HCEC 1CT (cell line): ENCODE measurements at places on chromosomes 5 and 9.

GRCh38 chr9:4097515-4097914, 202.4 kb downstream of the GLIS3 start:
- no peak for DNase-seq

- peak; percentile 78 for DNase-seq
These were observed 91.2 kb downstream of the RFX3 start for GRCh38 chr9:3434594-3434993.

DNA sequence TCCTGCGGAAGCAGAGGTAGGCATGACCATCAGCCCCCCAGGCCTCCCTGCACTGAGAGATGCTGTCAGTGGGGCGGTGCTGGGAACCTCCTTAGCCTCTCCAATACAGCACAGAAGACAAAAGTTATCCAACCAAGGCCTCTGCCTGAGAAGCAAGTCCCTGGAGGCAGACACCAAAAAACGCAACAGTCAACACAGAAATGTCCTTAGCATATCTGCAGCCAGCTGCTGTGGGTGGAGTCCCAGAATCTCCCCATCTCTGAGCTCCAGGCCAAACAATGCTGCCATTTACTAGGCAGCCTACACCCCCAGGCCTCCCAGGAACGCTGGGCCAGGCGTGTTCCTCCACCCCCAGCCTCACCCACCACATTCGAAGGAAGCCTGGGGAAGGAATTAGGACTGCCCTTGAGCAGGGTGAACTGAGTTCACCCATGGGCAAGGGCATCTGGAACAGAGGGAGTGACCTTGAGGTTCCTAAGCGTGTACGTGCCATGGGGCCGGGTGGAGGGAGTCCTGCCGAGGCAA, 43.7 kb downstream of the STK10 start:
- DNase-seq: no peak

- no peak for DNase-seq
These were observed 3.2 kb upstream of the UHRF2 start for GRCh38 chr9:6409811-6410210.

DNA sequence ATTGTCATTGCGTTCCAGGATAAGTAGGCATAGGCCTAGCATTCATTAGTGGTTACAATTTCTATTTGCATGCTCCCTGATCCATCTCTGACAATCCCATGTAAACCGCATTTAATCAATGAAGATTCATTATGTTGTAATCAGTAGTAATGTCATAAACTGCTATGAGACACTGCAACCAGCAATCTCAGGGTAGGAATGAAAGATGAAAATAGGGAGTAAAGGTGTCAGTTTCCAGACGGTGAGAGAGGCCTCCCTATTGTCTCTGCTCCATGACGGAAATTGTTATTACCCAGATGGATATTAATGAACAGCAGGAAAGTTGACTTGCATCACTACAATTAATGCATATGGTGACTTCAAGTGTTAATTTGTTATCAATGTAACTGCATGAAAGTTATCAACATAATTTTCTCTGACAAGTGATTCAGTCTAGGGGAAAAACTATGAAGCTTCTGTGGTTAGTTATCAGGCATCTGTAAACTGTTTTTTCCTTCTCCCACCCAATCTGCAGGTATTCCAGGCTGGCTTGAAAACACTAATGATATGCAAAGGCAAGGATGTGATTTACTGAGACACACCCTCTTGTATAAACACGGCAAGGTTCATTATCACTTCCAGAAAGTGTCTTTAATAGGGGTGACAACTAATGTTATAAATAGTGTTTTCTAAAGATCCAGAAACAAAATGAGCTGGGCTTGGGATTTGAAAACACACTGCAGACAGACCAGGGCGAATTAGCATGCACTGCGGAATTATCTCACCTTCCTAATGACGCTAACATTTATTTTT, 73.5 kb downstream of the ZNF622 start:
- no peak for DNase-seq

DNA sequence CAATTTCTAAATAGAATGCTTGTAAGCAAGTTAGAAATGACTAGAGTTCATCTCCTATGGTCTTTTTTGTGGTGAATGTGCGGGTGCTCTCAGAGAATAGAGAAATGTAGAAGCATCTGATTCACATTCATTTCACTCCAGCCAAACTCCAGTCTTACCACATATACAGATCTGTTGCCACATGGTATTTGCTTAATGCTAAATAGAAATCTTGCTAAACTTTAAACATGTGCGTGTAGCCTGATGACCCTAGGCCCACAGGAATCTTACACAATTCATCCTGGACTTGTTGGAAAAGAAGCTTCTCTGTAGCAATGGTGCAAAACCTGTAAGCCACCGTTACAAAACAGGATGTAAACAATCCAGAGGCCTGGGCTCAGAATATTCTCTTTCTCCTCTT, 135.2 kb downstream of the PCSK1 start:
- peak; percentile 99 for DNase-seq

GRCh38 chr5:93476251-93476742, 104.7 kb downstream of the NR2F1-AS1 start:
- DNase-seq: peak; percentile 17

DNA sequence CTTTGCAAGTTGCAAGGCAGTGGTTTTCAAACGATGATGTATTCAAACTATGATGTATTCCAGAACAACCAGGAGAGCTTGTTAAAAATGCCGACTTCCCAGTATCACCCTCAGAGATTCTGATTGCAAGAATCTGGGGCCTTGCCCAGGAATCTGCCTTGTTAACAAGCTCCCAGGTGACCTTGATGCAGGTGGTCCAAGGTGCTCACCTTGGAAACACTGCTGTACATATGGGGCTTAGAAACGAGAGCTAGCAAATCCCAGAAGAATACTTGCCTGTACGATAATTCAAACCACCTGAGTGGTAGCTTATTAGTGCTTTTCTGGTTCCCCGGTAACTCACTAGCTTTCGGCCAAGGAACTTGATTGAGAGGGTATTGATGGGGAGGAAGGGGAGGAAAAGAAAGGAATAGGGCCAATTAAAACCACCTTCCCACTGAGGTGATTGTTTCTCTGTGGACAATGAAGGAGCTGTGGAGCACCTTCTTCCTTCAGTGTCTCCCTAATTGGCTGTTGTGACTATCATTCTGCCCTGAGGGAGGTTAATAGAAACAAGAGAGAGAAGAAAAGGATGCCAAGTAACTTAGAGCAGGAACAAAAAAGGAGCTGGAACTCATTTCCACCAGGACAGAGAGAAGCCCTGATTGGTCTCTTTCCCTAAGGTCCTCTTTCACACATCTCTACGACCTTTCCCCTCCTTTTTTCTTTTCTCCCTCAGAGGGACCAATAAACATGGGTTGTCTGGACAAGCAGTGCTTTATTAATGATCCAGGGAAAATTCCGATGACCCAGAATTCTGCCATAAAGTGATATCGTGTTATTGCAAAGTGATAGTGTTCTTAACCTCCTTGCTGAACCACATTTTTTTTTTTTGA, 218.8 kb downstream of the TMEM167A start:
- no peak for DNase-seq

DNA sequence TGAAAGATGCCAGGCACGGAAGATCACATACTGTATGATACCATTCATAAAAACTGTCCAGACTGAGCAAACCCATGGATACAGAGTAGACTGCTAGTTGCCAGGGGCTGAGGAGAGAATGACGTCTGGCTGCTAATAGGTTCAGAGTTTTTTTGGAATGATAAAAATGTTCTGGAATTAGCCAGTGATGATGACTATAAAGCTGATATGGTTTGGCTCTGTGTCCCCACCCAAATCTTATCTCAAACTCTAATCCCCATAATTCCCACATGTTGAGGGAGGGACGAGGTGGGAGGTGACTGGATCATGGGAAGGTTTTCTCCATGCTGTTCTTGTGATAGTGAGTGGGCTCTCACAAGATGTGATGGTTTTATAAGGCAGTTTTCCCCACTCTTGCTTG, 37.4 kb downstream of the CAMSAP1 start:
- no peak for DNase-seq

DNA sequence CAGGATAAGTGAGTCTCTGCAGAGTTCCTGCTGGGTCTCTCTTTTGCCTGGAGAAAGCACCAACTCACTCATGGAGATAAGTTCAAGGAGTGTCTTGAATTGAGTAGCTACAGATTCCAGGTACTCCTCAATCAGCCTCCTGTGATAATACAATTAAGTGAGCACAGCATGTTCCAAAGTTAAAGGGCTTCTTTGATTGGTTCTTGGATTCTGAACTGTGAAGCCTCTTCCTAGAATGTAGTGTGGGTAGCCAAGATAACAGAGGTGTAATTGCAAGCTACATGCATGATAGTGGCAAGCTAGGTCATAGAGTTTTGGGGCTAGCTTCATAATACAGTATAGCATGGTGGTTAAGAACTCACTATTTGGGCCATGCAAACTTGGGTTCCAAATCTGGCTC, 23.2 kb upstream of the CARNMT1 start:
- no peak for DNase-seq

DNA sequence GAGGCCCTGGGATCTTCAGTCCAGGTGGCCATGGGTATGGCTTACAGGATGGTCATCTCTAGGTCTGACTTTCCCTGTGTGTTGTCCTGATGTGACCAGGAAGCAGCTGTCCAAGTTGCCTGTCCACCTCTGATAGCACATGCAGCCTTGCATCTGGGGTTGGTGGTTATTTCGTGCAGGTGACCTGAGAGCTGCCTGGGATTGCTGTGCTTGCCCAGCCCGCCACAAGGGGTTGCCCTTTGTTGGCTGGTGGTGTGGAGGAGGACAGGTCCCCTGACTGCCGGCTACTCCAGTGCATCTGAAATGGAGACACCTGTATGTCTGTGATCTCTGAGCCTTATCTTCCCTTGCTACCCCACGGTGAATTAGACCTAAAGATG, 212.6 kb downstream of the ARHGAP26 start:
- no peak for DNase-seq

- DNase-seq: no peak
These were observed 39.4 kb downstream of the BICD2 start for GRCh38 chr9:92725266-92725545.

GRCh38 chr5:1789834-1790471, 9.7 kb downstream of the MRPL36 start:
- DNase-seq: peak; percentile 89
